NCI-H187 (cell line): ENCODE measurements at places on chromosomes 13 and 19.

GRCh38 chr13:71303144-71303543 lies 563.9 kb downstream of the DACH1 start:
- no peak for DNase-seq

DNA sequence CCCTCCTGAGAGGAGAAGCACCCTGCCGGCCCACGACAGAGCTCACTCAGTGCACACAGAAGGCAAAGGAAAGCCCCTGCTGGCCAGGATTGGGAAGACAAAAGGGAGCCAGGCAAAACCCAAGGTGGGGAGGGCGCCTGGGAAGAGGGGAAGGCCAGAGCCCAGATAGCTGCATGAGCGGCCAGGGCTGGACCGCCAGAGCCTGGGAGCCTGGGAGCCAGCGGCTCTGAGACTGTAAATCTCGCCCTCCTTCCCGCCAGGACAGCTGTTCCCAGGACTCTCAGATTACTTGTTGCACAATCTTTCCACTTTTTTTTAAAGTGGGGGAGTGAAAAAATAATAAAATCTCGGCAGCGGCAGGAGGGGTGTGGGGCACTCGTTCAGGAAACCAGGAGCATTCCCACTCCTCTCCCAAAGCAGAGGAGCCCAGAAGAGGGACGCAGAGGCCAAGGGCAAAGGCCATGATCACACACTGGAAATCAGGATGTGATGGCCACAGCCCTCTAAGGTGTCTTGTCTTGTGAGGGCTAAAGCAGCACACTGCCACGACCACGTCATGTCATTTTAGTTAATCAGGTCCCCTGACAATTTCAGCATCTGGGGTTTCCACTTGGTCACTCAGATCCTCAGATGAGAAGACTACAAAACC lies 19.6 kb upstream of the EPHX3 start:
- DNase-seq, result no peak

GRCh38 chr19:55649268-55650125 lies 1.5 kb downstream of the CCDC106 start:
- no peak for DNase-seq

DNA sequence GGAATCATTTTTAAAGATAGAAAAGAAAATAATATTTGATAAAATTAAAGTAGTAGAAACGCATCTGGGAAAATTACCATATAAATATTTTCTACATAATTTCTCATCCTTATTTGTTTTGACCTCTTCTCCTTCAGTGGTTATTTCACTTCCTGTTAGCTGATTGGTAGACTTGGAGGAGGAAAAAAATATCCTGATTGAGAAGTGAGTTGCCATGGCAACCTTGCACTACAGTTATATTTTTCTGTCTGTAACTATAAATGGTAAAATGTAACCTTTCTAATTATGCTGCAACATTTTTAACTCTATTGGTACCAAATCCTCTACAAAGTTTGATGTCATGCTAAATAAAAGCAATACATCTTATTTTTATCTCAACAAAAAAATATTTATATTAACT lies 45.2 kb downstream of the SCEL start:
- DNase-seq, result no peak

DNA sequence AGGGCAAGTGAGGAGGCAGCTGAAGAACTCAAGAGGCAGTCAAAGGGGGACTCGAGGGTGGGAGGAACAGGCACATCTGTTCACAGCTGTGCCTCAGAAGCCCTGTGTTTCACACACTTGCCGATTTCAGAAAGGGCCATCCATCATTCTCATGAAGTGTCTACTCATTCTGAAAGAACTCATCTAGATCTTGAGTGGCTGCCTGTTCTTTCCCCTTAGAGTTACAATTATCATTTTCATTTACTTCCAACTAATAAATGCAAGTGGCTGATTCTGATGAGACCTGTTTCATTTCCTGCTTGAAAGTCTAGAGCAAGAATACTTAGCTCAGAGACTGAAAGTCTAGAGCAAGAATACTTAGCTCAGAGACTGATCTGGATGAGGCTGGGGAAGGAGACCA lies 1145.1 kb downstream of the UQCRFS1 start:
- DNase-seq, result no peak

DNA sequence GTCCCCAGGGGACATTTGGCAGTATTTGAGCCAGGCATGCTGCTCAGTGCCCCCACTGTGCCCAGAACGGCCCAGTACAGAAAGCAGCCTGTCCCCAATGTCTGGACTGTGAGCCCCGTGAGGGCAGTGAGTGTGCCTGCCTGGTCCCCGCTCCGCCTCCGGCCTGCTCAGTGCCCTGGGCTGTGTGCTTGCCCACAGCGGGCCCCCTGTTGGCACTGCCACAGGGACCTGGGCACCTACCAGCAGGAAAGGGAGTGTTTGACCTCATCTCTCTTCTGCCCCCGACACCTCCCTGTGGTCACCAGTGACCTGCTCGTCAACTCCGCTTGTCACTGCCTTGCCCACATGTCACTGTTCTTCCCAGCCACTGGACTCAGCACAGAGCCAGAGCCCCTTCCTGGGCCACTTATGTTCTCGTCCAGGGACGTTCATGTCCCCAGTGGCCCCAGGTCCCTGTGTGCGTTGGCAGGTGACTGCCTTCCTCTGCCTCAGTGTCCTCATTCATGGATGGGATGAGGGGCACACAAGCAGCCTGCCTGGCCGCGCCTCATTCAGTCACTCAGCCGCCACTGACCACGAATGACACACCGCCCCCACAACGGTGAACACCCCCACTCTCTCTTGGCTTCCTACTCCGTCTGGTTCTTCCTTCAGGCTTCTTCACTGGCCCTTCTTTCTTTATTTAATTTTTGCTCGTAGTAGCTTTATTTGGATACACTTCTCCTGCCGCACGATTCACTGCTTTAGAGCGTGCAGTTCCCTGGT lies 2.8 kb downstream of the FZR1 start:
- DNase-seq, result no peak

GRCh38 chr13:109803825-109804224 lies 17.4 kb upstream of the IRS2 start:
- DNase-seq, result no peak

DNA sequence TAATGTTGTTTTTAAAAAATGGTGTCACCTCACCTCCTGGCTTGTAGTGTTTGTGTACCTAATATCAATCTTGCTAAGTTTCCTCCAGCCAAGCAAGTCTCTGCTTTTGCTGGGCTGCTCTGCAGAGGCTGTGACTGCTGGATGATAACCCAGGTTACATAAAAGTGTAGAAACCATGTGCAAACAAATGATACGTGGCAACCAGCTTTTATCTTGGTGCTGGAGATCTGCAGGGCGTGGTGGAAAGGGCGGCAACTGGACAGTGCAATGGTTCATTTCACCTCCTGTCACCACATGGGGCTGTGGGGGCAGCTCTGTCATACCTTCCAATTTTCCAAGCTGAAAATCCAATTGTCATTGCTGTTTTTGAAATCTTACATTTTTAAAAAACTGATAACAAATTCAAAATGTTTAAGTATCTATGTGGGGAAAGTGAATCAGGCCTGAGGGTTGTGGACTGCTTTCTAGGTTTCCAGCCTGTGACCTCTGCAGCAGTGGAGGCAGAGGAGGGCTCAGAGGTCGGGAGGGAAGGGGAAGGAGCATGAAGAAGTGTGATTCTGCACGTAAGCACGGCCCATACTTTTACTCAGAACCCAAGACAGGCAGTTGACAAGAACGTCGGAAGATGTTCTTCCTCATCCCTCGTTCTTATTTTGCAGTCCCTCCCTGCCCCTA lies 9.7 kb downstream of the GPR42 start:
- no peak for DNase-seq

DNA sequence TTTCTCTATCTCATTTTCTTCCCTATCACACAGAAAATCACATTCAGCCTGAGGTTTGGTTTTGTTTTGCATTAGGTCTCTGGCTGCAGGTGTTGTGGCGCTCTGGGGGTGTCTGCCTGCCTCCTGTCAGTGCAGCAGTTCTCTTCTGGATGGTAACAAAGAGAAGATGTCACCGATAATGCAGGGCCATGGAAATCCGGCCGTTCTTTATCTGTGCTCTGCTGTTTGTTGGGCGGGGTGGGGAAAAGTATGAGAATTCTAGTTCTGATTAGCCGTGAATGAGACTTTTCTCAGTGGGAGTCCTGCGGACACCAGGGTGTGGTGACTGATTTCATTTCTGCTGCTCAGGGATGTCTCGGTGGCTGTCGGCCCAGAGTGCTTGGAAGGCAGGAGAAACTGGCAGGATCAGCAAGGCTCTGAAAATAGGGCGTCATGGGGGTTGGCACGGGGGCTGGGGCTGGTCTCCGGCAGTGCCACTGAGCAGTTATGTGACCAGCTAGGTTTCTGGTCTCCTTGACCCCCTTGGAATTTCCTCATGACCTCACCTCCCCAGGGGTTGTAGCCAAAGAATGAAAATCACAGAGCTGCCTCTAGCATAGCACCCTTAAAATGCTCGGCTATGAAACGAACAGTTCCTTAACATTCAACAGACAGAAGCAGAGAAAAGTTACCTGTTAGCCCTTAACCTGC lies 5.0 kb downstream of the RNF113B start:
- no peak for DNase-seq

GRCh38 chr19:30685426-30686000 lies 313.3 kb downstream of the ZNF536 start:
- DNase-seq, result no peak

GRCh38 chr13:113305208-113305607 lies 8.2 kb downstream of the LAMP1 start:
- DNase-seq, result no peak

DNA sequence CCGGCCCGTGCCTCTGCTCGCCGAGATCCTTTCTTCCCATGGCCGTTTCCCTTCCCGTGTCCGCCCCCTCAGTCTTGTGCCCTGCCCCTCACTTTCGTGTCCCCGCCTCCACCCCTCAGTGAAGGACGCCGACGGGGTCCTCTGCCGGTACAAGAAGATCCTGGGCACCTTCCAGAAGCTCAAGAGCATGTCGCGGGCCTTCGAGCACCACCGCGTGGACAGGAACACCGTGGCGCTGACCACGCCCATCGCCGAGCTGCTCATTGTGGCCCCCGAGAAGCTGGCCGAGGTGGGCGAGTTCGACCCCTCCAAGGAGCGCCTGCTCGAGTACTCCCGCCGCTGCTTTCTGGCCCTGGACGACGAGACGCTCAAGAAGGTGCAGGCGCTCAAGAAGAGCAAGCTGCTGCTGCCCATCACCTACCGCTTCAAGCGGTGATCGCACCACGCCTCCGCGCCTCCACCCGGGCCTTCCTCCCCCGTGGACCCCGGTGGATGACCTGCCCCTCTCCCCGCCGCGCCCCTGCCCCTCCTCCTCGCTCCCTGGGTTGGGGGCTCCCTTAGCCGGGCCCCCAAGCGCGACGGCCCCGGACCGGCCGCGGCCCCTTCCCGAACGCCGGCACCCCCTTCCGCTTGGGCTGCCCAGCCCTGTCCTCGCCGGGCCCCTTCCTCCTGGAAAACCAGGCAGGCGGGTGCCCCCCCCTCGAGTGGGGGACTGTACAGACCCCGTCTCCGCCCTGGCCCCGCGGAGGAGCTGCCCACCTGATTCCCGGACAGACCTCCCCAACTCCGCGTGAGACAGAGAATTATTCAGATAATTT lies 2.3 kb upstream of the U2AF2 start:
- DNase-seq, result no peak

- DNase-seq, result no peak
These were observed 83.8 kb upstream of the TM9SF2 start for GRCh38 chr13:99417201-99418102.

- DNase-seq, result no peak
These were observed 108.1 kb upstream of the GJB6 start for GRCh38 chr13:20340136-20340758.

GRCh38 chr19:19570571-19570970 lies 32.5 kb downstream of the CILP2 start:
- DNase-seq, result no peak

- no peak for DNase-seq
These were observed 712 bp upstream of the RINL start for GRCh38 chr19:38878575-38879399.

DNA sequence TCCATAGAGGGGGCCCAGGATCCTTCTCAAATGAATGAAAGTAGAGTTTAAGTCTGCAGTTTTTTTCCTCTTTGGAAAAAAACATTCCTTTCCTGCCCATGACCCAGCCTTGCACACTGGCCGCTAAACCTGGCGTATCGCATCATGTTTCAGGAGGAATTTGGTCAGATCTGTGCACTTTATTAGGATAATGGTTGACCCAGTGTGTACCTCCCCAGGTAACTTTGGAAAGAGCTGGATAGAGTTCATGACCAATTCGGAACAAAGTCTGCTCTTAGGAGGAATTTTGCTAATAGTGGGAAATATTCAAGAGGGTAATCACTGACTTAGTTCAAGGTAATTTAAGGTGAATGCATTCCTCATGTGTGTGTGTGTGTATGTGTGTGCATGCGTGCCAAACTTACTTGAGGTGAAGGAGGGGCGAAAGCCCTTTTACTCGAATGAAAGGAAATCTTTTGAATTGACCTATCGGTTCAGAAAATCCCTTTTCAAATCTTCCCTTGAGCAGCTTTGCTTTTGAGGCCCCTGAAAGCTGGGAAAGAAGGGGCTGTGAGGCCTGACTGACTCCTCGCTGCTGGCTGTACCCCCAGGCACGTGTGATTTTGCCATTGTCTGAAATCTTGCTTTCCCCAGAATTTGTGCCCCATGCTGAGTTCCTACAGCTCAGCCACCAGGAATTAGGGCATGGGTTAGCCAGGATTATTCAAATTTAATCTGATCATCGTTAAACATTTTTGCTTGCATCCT lies 46.3 kb downstream of the SIPA1L3 start:
- DNase-seq, result no peak

DNA sequence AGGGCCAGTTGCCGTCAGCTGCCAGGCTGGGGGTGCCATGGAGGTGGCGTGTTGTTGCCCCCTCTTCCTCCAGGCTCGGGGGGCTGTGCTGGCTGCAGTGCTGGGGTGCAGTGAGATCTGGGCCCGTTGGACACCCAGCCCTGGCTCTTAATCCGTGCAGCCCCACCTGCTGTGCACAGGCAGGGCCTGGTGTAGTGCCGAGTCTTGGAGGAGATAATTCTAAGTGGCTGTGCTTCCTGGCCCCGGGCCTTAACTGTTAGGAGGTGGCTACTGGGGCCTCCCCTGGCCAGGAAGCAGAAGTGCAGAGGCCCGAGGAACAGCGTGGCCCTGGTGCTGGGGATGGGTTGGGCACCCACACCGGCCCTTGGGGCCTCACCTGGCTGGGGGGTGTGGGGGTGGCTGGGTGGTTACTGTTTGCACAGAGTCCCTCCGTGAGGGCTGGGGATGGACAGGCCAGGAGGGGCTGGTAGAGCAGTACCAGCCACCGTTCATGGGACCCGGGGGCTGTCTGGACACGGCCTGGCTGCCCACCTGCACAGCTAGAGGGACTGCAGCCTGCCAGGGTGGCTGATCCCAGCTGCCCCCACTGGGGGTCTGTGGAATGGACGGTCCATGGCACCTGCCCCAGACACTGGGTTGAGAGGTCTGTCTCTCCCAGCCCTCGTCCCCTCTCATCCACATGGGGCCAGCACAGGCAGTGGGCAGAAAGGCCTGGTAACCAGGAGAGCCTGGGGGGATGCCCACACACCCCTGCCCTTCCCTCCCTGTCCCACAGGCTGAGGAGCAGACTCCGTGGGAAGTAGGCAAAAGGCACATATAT lies 3.3 kb downstream of the GPX4 start:
- no peak for DNase-seq

GRCh38 chr13:97544031-97544765 lies 110.2 kb downstream of the RAP2A start:
- no peak for DNase-seq
